GM04504 (cell line): ENCODE measurements at places on chromosomes 2 and 18.

DNA sequence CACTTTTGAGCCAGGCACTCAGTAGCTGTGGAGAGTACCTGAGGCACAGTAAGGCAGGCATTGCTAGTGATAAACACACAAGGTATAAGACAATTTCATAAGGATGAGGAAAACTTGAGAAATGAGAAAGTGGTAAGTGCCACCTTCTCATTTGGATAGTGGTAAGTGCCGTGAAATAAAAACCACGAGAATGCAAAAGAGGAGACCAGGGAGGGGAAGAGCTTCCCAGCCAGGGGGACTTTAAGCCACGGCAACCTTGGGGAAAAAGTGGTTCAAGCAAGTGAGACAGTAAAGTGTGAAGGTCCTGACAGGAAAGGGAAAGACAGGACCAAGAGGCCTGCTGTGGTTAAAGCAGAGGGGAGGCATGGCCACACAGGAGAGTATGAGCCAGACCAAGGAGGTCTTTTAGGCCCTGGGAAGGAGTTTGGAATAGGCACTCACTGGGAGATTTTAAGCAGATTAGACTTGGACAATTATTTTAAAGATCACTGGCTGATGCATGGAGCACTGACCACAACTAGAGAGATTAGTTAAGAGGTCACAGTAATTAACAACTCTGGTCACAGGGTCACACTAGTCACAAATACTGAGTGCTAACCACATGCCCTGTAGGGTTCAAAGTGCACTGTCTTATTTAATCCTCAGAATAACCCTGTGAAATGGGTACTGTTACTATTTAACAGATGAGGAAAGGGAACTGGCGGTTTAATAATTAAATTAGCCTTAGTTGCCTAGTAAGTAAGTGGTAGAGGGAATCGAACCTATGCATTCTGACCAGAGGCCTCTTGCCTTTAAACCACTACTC is 50.1 kb downstream of the THOC1 start:
- no peak for DNase-seq

DNA sequence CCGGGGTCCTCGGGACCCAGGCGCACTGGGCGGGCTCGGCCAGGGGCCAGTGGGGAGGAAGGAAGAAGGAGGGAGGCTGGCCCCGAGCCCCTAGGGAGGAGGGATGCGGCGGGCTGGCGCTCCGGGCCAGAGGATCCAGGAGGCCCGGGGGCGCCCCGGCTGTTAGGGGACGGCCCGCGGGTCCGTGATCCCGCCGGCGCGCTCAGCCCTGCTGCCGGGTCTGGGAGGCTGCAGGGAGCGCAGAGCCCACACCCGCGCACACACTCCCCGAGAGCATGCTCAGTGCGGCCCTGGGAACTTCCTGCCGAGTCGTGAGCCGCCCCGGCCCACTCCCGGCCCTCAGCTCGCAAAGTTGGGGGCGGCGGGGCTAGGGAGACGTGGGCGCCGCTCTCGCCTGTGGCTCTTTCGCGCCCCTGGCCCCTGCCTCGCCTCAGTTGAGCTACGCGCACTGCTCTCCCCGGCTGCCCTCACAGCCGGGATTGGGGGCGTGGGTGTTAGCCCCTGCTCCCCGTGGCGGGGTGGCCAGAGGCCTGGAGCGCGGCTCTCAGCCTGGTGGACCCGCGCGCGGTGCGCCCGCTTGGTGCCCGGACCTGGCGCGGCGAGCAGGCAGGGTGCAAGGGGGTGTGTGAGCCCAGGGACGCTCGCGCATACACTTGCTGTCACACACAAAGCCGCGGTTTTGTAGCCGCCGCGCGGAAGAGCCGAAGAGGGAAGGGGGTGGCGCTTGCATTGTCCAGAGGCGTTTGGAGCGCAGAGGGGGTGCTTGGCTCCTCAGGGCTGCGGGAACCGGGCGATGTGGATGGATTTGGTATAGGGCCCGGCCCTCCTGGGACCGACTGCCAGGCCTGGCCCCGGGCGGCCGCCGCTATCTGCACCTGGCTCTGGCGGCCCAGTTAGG is 132.9 kb upstream of the MGAT5 start:
- peak; percentile 35 for DNase-seq

DNA sequence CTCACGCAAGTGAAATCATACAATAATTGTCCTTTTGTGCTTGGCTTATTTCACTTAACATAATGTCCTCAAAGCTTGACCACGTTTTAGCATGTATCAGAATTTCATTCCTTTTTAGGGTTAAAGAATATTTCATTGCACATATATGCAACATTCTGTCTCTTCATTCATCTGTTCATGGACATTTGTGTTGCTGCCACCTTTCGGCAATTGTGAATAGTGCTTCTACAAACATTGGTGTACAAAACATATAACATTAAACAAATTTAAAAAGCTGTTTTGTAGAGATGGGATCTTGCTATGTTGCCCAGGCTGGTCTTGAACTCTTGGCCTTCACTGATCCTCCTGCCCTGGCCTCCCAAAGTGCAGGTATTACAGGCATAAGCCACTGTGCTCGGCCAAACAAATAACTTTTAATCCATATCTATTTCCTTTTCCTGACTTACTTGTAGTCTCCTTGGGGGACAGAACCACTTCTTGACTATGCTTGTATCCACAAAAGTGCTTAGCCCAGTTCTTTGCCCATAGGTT is 209.3 kb downstream of the SLC4A3 start:
- peak; percentile 14 for DNase-seq

DNA sequence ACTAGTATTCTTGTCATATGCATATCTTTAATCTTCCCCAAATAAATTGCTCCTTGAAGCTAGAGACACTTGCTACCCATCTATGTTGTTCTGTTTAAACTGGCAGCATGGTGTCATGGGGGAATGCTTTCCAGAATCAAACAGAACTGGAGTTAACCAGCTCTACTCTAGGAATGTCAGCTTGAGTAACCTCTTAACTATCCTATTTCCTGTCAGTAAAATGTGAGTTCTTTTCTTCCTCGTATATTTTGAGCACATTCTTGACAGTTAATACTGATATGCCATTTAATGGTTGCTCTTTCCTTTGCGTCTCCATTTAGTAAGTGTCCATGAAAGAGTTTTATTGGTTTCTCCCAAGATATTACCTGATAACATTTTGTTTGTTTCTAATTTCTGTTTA is 23.0 kb downstream of the CNTNAP5 start:
- no peak for DNase-seq

GRCh38 chr2:128311755-128312341 is 6.8 kb downstream of the HS6ST1 start:
- no peak for DNase-seq

DNA sequence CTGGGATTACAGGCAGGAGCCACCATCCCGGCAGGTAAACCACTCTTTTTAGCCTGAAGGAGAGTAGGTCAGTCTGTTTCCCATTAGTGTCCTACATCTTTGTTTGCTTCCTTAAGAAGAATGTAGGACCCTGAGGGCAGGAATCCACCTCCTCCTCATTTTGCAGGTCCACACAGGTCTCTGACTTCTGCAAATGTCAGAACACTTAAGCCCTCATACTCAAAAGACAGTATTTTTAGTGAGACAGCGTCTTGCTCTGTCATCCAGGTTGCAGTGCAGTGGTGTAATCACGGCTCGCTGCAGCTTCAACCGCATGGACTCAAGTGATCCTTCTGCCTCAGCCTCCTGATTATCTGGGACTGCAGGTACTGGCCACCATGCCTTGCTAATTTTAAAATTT is 9.3 kb downstream of the PSTPIP2 start:
- DNase-seq: no peak

GRCh38 chr2:174610243-174610995 is 12.8 kb upstream of the WIPF1 start:
- no peak for DNase-seq

DNA sequence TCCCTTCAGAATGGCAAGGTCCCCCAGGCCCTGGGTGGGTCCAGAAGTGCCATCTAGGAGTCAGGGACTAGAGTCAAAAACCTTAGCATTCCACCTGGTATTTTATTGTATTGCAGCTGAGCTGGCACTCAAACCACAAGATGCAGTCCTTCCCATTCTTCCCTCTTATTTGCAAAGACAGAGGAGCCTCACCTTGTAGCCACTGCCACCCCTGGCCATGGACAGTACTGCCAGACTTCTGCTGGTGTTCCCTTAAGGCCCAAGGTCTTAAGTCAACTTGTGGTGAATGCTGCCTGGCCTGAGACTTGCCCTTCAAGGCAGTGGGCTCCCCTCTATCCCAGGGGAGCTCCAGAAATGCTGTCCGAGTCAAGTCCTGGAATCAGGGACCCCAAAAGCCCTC is 6.9 kb downstream of the UGT1A10 start:
- no peak for DNase-seq

- DNase-seq: no peak
Observed at GRCh38 chr2:208183972-208184705, 5.7 kb downstream of the C2orf80 start.

GRCh38 chr2:189002079-189002478 is 27.9 kb downstream of the COL3A1 start:
- no peak for DNase-seq

- DNase-seq: no peak
Observed at GRCh38 chr2:85378257-85378656, 23.7 kb downstream of the ELMOD3 start.

GRCh38 chr2:10417551-10418335 is 30.4 kb downstream of the ODC1 start:
- DNase-seq: no peak

- DNase-seq: peak; percentile 68
Observed at GRCh38 chr18:23053776-23054457, 81.4 kb upstream of the CABLES1 start.

GRCh38 chr2:240622531-240623235 is 2.6 kb upstream of the GPR35 start:
- no peak for DNase-seq

DNA sequence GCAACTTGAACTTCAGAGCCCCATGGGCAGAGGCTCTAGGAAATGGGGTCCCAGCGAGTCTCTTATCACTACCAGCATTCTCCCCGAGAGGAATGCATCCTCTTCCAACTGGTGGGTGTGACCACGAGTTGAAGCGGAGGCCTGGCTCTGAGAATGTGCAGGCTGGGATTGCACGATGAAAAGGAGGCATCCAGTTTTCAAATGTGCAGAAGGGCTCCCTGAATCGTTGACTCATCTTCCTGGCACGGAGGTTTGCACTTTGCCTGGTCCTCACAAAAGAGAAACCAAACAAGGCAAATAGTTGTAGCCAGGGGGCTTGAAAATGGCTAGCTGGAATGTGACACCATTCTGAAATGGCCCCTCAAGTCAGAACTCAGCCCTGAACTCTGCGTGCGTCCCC is 216.7 kb downstream of the GLI2 start:
- no peak for DNase-seq

DNA sequence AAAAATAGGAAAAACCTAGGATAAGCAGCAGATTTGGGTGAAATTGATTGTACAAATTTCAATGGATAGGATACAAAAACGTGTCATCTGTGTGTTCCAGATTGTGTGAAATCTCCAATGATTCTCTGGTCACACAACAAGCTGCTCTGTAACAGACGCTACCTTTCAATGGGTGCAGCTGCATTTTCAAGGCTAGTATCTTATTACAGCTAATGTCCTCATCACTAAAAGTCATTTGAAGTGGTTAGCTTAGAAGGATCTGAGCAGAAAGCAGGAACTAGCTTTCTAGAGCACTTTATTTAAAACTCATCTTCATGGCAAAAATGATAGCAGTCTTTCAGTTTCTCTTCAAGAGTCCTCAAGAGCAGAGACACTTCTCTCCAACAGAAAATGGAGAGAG is 364.6 kb downstream of the LRP1B start:
- no peak for DNase-seq

DNA sequence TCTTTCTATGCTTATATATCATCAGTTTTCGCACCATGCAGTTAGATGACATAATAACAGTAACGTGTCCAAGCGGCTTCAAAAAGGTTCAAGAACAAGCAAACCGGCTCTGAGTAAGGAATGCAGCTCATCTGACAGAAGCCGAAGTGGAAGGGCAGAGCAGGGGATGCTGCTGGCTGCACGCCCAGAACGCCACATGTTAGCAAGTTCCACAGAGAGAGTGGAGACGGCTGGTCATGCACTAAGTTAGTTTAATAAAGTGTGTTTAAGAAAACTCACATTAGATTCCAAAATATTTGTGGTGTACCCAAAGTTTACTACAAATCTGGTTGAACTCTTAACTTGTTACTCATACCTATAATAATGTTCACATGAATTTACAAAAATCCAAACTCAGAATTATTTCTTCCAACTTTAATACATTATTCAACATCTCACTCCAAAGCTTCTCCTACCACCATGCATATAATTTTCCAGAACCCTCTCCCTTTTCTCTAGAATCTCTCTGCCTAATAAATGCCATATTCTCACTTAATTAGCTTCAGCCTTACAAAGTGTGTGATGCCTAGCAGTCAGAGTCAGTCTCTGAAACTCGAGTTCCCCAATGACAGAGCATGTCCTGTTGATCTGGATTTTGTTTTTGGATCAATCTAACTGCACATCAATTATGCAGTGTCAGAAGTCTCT is 170.0 kb downstream of the DNAH7 start:
- DNase-seq: peak; percentile 97
